Karpas-422 (cell line): ENCODE measurements at places on chromosomes 12 and 14. TPM values are rescaled to one million over a fixed set of nuclear protein-coding genes. Genes with fewer than 3 reads are reported as not detected.
A peak's percentile ranks its signal among the peaks of the same experiment; 100 is the strongest.

DNA sequence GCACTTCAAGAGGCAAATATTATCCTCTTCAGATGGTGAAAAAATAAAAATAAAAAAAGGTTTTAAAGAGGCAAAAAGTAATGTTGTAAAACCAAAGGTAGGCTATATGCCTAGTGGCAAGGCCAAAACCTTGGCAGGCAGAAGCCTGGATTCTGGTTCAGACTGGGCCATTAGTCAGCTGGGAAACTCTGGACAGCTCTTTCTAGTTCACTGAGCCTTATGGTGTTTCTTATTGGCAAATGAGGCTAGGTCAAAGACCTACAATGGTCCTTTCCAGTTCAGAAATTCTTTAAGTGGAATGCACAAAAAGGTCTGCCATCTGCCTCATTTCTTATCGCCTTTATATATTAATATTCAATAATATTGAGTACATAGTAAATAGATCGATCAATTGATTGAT, 44.6 kb downstream of the PTPRB start:
- no peak overlapping the region for H3K27ac ChIP-seq
- no peak overlapping the region for H3K4me3 ChIP-seq
- no peak for DNase-seq
- no peaks in the 10 kb centered on the region for H3K4me1 ChIP-seq
- H3K27me3 ChIP-seq = no peaks in the 10 kb centered on the region
- no peaks in the 10 kb centered on the region for H3K36me3 ChIP-seq

- H3K27me3 ChIP-seq = no peaks in the 10 kb centered on the region
- H3K4me1 ChIP-seq = no peaks in the 10 kb centered on the region
- no peak overlapping the region for H3K4me3 ChIP-seq
- DNase-seq = no peak
These were observed 42.9 kb downstream of the ITPK1 start for GRCh38 chr14:93072659-93073357.

CAPZA3 gene
- not detected in 2 replicates for total RNA-seq

DNA sequence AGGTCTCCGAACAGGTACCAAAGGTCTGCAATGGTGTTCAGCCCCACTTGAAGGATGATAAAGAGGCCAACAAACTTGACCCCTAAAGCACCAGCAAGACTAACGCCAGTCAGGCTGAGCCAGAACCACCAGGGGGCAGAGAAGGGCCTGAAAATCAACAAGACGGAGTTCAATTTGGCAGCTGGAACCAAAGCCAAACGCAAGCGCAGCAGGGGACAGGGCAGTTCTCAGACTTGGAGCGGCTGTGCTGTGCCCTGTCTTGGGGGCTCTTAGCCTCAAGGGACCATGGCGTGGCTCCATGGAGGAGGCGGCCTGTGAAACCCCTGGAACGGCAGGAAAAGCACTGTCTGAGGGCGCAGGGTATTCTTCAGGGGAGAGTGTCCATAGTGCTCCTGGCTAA, 19.6 kb downstream of the POMT2 start:
- DNase-seq = peak; percentile 94
- no peaks in the 10 kb centered on the region for H3K27me3 ChIP-seq
- H3K36me3 ChIP-seq = no peaks in the 10 kb centered on the region; the same call in 1 of the 2 replicates
- no peaks in the 10 kb centered on the region for H3K4me1 ChIP-seq
- no peak overlapping the region for H3K4me3 ChIP-seq
- H3K27ac ChIP-seq = no peak overlapping the region

- DNase-seq = no peak
- H3K27ac ChIP-seq = no peak overlapping the region
- H3K4me1 ChIP-seq = no peaks in the 10 kb centered on the region
- no peaks in the 10 kb centered on the region for H3K27me3 ChIP-seq
- no peaks in the 10 kb centered on the region for H3K36me3 ChIP-seq
These were observed 260.0 kb downstream of the DUSP6 start for GRCh38 chr12:89092297-89092696.

DNA sequence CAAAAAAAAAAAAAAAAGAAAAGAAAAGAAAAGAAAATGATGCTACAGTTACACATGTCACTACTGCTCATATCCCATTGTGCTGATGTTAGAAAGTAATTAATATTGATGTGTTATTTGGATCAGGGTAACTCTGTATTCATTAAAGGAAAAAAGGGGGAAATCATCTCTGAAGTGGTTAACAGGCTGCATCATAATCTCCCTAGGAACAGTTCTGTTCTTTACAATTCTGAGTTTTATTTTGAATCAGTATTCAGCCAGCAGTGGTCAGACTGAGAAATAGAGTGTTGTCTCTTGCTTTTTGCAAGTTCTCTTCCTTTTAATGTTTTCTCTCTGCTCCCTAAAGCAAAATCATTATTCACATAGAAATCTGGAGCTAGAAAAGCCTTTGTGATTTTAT, 128.6 kb upstream of the CRY1 start:
- H3K4me1 ChIP-seq = no peaks in the 10 kb centered on the region
- no peaks in the 10 kb centered on the region for H3K36me3 ChIP-seq
- 0 out of 2 replicates have a peak, but pooled peaks cover 2% of the 10 kb centered on the region for H3K27me3 ChIP-seq
- DNase-seq = no peak
- H3K4me3 ChIP-seq = no peak overlapping the region

DNA sequence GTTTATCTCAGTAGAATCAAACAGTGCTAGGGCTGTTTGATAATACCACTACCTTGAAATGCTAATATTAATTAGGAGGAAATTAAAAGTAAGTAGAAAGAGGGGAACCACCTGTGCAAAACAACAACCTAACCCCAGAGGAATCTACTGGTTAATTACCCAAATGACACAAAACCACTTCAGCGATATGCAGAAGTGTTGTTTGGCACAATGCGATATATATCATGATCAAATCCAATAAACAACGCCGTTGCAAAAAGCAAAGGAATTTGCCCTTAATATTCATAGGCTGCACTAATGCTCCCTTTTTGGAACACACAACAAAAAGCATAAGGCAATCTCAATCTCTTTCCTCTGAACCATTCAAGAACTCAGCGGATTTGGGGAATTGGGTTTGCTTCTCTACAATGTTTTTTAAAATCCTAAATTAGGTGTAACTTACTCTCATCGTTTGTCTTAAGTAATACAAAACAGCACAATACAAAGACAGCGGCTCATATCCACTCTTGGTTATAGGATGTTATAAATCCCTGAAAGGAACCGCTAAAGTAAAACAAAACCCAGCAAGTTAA, 1.5 kb downstream of the MAP4K5 start:
- no peaks in the 10 kb centered on the region for H3K27me3 ChIP-seq
- H3K36me3 ChIP-seq = peaks cover 9% of the 10 kb centered on the region; the same call in 1 of the 2 replicates
- peak; percentile 55 for DNase-seq
- peaks cover 49% of the 10 kb centered on the region for H3K4me1 ChIP-seq
- H3K4me3 ChIP-seq = peak overlapping the region; percentile 70

DNA sequence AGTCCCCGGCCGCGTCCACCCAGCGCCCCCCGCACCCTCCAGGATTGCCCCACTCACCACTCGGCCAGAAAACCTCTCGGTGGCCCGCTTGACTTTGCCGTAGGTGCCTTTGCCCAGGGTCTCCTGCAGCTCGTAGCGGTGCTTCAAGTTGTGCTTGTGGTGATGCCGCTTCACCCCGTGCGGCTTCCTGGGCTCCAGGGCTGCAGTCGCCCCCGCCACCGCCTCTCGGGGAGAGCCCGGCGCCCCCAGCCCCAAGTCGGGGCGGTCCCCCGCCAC, 459 bp downstream of the NUAK1 start:
- no peak overlapping the region for H3K27ac ChIP-seq
- no peak overlapping the region for H3K4me3 ChIP-seq
- no peaks in the 10 kb centered on the region for H3K36me3 ChIP-seq

C3AR1 gene
- 2.2 and 3.2 TPM in 2 replicates for total RNA-seq

- H3K27me3 ChIP-seq = no peaks in the 10 kb centered on the region
- no peak for DNase-seq
- H3K4me3 ChIP-seq = no peak overlapping the region
- H3K36me3 ChIP-seq = no peaks in the 10 kb centered on the region
- H3K4me1 ChIP-seq = peaks cover 14% of the 10 kb centered on the region
These were observed 25.0 kb downstream of the ELK3 start for GRCh38 chr12:96218989-96219678.

DNA sequence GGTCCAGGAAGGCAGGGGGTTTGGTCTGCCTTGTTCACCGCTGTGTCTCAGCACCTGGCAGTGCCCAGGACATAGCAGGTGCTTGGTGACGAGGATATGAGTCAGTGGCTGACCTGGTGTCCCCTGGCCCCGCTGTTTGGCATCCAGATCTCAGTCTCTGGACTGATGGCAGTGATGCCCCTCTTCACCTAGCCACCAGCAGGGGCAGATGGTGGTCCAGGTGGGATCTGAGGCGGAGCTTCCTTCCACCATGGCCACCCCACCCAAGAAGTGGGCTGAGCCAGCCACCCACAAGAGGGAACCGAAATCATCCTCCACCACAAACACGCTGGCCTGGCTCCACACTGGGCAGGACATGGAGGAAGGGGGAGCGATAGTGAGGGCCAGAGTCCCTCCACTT, 16.1 kb upstream of the SH2B3 start:
- no peaks in the 10 kb centered on the region for H3K36me3 ChIP-seq
- no peak for DNase-seq
- no peaks in the 10 kb centered on the region for H3K27me3 ChIP-seq
- H3K27ac ChIP-seq = no peak overlapping the region
- H3K4me3 ChIP-seq = no peak overlapping the region

DNA sequence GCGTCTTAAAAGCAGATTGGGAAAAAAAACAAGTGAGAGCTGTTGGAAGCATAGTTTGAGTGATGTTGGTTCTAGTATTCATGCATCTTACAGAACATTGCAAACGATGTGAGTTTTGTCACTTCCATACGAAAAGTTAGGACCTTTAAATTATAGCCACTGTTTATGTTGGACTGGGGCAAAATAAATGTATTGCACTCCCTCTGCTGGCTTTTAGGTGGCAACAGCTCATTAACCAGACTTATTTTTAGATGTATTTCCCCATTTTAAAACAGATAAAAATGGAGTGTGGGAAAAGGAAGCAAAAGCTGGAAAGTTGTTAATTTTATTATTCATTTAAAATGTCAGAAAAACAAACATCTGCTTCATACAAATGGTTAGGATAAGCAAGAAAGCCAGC, 111.9 kb downstream of the LGR5 start:
- H3K4me3 ChIP-seq = no peak overlapping the region
- H3K36me3 ChIP-seq = no peaks in the 10 kb centered on the region
- H3K27me3 ChIP-seq = no peaks in the 10 kb centered on the region
- no peak for DNase-seq

NR1H4 gene
- total RNA-seq = not detected in 2 replicates

DNA sequence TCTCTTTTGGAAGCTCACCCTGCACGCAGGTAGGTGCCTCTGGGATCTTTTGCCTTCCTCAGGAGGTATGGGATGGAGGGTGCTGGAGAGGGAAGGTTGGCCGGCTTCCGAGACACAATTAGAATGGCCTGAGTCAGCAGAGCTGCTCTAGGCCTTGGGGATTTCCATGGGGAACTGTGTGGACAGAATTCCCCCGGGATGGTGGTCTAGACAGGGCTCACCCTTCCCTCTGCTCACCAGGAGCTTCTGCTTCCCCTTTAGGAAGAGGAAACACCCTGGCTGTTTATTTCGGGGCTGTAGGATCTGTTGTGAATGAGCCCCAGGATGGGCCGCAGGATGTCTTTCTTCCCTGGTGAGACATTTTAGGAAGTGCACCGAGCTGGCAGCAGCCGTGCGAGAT, 43.7 kb upstream of the TMED10 start:
- no peaks in the 10 kb centered on the region for H3K27me3 ChIP-seq
- peaks cover 16% of the 10 kb centered on the region for H3K4me1 ChIP-seq
- H3K27ac ChIP-seq = no peak overlapping the region

GRCh38 chr12:52821826-52822660, 8.1 kb upstream of the KRT4 start:
- H3K4me1 ChIP-seq = no peaks in the 10 kb centered on the region
- DNase-seq = no peak
- H3K4me3 ChIP-seq = no peak overlapping the region
- H3K36me3 ChIP-seq = no peaks in the 10 kb centered on the region
- H3K27me3 ChIP-seq = no peaks in the 10 kb centered on the region

DNA sequence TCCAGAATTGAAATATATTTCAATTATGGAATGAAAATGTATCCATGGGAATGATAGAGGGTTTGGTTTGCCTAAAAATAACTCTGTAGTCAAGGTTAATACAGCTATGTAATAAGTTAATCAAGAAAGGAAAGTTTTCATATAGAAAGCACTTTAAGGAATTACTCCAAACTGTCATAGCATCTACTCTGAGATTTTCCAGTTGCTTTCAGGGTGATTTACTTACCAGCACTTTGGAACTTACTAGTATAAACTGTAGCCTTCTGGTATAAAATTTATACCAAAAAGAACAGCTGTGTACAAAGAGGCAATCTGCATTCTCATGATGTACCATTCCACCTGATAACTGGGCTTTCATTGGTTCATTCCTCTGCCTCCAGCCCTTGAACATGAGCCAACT, 87.1 kb downstream of the ARF6 start:
- no peaks in the 10 kb centered on the region for H3K36me3 ChIP-seq
- DNase-seq = no peak
- H3K27me3 ChIP-seq = no peaks in the 10 kb centered on the region
- no peak overlapping the region for H3K4me3 ChIP-seq
- no peak overlapping the region for H3K27ac ChIP-seq

DNA sequence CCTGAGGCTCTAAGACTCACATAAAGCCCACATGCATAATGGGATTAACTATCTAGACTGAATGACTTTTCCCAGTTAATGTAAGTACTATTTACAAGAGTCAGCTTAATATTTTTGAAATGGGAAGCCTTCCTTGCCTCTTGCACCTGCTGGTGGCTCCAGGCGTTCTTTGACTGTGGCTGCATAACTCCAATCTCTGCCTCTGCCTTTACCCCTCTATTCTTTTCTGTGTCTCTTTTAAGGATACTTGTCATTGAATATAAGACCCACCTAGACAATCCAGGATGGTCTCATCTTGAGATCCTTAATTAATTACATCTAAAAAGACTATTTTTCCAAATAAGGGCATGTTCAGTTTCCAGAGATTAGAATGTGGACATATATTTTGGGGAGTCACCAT, 66.9 kb upstream of the PCED1B start:
- no peak overlapping the region for H3K27ac ChIP-seq
- H3K4me1 ChIP-seq = no peaks in the 10 kb centered on the region
- DNase-seq = no peak
- no peaks in the 10 kb centered on the region for H3K27me3 ChIP-seq

ART4 gene
- total RNA-seq = not detected in 2 replicates

HOXC5 gene
- not detected in 2 replicates for total RNA-seq

KRT83 gene
- total RNA-seq = not detected in 2 replicates

DNA sequence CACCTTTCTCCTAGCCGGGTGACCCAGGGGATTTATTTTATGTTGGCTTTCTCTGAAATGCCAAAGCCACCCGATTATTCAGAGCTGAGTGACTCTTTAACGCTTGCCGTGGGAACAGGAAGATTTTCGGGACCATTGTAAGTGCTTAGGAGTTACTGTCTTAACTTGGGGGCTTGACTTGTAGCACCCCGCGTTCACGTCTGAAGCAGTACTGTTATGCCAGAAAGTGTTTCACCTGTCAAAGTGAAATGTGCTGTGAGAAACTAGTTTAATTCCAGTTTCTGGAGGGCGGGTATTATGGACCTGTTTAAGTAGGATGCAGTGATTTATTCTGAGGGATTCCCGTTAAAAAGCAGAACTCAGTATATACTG, 218 bp downstream of the LYSET start:
- peak overlapping the region; percentile 81 for H3K27ac ChIP-seq
- peak overlapping the region; percentile 98 for H3K4me3 ChIP-seq
- DNase-seq = peak; percentile 68
- H3K36me3 ChIP-seq = peaks cover 43% of the 10 kb centered on the region; the same call in 1 of the 2 replicates
